Stimulated activated CD8-positive, alpha-beta memory T cell treated with anti-CD3 and anti-CD28 coated beads, Interleukin-7, amount 100 ng/mL, for 48 hours (primary cell): ENCODE measurements at places on chromosomes 11 and 22.

DNA sequence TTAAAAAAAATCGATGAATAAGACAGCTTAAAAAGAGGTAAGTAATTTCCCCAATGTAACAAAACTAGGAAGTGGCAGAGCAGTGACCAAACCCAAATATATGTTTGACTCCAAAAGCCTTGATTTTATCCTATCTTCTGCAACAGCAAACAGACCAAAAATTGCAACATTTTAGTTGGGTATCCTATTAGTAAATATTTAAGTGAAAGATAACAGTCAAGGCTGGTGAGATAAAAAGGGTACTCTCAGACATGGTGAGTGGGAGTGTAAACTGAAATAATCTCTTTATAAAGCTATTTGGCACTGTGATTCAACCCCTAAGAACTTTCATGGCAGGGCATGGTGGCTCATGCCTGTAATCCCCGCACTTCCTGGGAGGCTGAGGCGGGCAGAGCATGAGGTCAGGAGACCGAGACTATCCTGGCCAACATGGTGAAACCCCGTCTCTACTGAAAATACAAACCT is 1.9 kb upstream of the RDX start:
- no peak for DNase-seq

GRCh38 chr11:58787903-58788302 is 56.2 kb upstream of the GLYAT start:
- DNase-seq = no peak

DNA sequence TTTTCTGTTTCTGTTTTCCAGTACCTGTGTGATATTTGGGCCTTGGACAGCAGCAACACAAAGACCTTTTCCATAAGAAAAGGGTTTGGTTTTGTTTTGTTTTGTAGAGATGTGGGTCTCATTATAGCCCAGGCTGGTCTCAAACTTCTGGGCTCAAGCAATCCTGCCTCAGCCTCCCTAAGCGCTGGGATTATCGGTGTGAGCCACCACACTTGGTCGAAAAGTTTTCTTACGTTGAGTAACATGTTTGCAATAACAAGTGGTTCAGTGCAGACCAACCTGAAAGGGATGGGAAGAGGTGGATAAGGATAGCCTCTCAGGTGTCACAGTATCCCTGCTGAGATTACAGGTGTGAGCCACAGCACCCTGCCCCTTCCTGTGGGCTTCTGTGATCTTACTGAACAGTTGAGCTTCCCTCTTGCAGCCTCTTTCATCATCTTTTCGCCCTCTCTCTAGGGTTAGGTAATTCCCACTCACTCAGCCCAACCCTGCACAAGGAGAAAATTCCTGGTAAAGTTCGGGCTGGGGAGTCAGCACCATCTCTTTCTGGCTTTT is 3.5 kb upstream of the MRPL48 start:
- no peak for DNase-seq

DNA sequence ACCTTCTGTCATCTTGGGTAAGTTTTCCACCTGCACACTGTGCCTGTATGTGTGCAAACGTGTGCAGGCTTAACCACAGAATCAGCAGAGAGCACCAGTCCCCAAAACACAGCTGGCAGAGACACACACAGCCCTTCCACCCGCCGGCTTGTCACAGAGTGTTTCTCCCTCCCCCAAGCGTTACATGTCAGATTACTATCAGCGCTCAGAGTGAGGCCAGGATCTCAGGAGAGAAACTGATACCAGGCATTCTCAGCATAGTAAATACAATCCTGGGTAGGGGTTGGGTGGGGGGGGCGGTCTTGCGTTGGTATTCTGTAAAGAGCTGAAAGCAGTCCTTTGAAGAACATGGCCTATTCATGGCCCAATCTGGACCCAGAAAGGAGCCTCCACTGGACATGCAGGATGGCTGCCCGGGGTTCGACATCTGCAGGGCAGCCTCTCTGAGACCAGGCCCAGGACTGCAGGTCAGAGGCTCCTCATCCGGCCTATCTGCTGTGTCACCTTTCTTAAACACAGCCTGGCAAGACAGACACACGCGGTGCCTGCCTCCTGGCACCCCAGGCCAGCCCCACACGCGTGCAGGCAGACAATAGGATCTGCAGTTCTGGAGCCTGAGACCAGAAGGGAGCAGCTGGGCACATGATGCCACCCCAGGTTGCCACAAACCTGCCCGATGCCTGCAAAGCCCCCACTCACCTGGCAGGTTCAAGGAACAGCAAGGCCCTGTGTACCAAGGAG is 1.7 kb downstream of the OSBPL5 start:
- DNase-seq = no peak

DNA sequence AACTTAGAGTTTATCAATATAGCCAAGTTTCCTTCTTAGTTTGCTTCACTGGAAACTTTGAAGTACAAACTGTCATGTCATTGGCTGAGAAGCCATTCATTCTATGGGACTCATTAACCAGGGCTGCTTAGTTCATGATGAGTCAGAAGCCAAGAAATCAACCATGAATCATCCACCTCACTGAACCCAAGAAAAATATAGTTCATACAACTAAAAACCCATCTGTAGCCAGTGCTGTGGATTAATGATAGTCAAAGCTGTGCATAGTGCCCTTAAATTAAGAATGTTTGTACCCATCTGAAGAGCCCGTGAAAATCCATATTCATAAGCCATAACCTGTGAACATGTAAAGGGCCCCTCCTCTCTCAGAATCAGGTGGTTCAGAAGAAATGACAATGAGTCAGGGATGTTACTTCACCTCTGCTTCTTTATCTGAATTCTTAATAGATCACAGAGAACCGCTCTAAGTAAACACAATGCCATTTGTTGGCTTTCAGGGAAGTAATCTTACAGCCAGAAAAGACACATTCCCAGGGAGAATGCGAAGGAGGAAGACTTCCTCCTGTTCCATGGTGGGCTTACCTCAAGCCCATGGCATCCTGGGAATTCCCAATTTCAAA is 25.4 kb downstream of the MMP20 start:
- DNase-seq = no peak

GRCh38 chr11:94500181-94500580 is 6.4 kb downstream of the ANKRD49 start:
- DNase-seq = no peak

DNA sequence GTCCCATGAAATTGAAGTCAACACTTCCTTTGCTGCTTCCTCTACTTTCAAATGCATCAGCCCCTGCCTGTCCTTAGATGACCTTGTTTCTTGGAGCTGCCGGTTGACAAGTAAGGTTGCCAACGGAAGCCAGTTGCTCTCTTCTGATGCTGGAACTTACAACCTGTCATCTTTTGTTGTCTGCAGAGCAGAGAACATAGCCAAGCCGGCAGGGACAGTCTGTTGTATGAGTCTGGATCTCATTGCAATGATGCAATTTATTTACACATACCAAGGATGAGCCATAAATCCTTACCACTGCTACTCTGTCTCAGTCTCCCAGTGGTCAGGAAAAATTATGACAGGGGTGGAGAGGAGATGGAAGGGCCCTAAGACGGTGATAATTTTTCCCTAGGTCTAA is 151.4 kb downstream of the BLID start:
- DNase-seq = no peak

- DNase-seq = no peak
These were observed 122.2 kb upstream of the SYN3 start for GRCh38 chr22:33180356-33180755.

- no peak for DNase-seq
These were observed 632.0 kb upstream of the KIRREL3 start for GRCh38 chr11:127632546-127632945.

DNA sequence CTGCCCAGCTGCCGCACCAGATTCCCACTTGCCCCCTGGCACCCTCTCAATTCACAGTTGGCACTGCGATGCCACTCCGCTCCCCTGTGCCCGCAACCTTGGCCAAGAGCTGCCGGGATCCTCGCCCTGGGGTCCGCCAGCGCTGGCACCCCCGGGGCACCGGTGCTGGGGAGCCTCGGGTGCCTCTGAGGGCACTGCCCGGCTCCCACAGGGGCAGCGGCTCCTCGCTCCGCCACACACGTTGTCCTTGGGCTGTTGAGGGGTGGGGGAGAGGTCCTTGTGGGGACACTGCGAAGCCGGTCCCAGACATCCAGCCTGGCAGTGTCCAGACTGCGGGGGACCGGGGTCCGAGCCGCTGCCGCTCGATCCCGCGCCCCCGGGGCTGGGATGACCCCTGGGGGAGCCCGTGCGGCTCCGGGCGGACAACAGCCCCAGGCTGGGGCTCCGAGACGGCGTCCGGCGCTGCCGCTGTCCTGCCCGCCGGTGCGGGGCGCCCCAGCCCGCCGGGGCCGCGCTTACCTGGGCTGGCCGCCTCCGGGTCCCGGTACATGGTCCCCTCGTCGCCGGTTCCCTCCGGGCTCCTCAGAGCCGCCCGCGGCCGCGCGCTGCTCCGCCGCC is 496 bp downstream of the SYT7 start:
- no peak for DNase-seq

- DNase-seq = no peak
These were observed 37.0 kb downstream of the AMPD3 start for GRCh38 chr11:10492084-10492483.

GRCh38 chr11:85494396-85494795 is 132.7 kb downstream of the DLG2 start:
- no peak for DNase-seq

DNA sequence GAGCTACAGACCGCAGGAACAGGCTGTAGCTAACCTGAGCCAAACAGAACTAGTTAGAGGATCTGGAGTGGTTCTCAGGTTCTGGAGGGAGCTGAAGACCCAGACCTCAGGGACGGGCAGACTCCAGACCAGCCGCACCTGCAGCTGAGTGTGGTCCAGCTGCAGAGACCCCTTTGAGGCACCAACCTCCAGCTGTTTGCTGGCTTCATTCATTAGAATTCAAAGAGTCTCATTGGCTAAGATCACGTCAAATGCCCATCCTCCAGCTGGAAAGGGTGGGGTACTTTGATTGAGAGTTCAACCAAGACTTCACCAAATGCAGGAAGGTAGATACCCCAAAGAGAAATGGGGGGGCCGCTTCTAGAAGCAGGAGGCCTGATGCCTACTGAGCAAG is 13.4 kb upstream of the IL2RB start:
- DNase-seq = no peak
